ENCODE measurements at places on chromosomes 6 and 20.
A peak's percentile ranks its signal among the peaks of the same experiment; 100 is the strongest.

DNA sequence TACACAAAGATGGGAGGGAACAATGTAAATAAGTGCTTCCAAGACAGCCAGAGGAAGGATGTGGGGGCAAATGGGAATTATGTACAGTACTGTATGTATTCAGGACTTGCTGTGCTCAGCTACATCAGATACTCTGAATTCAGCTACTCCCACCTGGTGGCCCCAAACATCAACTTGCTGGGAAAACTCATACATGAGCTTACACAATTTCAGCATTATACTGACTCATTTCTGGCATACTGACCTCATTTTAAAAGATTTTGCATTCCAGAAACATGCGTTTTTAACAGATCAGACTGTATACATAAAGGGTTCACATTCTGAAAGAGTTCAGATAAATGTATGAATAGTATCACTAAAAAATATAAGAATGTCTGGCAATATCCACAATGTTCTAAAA, 59.7 kb downstream of the GPX5 start:
- DNase-seq, result no peak

- DNase-seq, result no peak
These were observed 33.9 kb upstream of the TBC1D20 start for GRCh38 chr20:496126-496696.

GRCh38 chr20:19435821-19436220, 223.4 kb downstream of the SLC24A3 start:
- no peak for DNase-seq

- no peak for DNase-seq
These were observed 38.1 kb downstream of the IRF4 start for GRCh38 chr6:429515-430121.

- DNase-seq, result peak; percentile 59
These were observed 33.7 kb downstream of the SLC9A8 start for GRCh38 chr20:49846206-49846807.

- DNase-seq, result no peak
These were observed 83.7 kb upstream of the MPC1 start for GRCh38 chr6:166466178-166467122.

GRCh38 chr6:125781314-125781868, 9.4 kb upstream of the NCOA7 start:
- DNase-seq, result peak; percentile 42

DNA sequence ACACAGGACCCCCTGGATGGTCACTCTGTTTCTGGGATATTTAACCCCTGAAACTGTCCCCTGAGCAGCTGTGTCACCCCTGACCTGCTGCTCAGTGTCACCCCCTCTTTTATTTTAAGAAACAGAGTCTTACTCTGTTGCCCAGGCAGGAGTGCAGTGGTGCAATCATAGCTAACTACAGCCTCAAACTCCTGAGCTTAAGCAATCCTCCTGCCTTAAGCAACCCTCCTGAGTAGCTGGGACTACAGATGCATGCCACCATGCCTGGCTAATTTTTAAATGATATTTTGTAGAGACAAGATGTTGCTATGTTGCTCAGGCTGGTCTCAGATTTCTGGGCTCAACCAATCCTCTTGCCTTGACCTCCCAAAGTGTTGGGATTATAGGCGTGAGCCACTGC, 21.5 kb upstream of the GTSF1L start:
- no peak for DNase-seq

DNA sequence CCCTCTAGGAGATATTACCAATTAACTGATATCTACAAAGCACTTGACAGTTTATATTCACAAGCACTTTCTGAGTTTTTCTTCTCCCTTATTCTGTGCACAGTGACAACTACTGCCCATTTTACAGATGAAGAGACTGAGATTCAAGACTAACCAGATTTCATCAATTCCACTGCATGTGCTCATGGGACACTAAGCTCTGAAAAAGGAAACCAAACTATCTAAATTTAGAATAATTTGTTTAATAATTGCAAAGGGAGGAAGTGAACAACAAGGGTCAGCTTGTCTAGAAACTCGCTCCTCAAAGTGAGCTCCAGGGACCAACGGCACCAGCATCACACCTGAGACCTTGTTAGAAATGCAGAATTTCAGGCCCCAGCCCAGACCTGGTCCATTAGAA, 50.8 kb upstream of the MYLIP start:
- no peak for DNase-seq

- no peak for DNase-seq
These were observed 3.6 kb downstream of the SRSF3 start for GRCh38 chr6:36597775-36598174.

- no peak for DNase-seq
These were observed 71.6 kb downstream of the BANF2 start for GRCh38 chr20:17771206-17772004.

GRCh38 chr6:53892707-53893106, 97.9 kb downstream of the LRRC1 start:
- no peak for DNase-seq

DNA sequence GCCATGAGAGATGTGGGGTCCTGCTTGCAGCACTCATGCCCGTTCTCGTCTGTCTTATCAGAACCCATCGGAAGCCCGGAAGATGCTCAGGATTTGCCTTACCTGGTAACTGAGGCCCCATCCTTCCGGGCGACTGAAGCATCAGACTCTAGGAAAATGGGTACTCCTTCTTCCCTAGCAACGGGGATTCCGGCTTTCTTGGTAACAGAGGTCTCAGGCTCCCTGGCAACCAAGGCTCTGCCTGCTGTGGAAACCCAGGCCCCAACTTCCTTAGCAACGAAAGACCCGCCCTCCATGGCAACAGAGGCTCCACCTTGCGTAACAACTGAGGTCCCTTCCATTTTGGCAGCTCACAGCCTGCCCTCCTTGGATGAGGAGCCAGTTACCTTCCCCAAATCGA, 8.3 kb downstream of the PI16 start:
- DNase-seq, result peak; percentile 88

GRCh38 chr6:169972736-169973135, 221.3 kb downstream of the ERMARD start:
- no peak for DNase-seq

DNA sequence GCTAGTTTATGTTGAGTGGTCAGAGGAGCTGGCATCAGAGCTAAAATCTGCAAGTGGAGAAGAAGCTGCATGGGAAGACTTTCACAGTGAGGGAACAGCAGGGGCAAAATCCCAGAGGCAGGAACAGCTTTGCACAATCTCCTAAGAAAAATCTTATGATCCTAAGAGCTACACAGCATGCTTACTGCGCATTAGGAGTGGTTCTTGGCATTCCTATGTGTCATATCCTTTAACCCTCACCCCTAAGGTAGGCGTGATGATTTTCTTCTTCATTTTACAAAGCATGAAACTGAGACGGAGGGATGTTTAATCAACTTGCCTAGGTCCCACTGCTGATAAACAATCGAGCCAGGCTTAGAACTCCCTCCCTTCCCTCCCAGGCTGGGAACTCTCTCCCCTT, 313.6 kb upstream of the SULF2 start:
- DNase-seq, result no peak

- DNase-seq, result no peak
These were observed 176.5 kb downstream of the DLL1 start for GRCh38 chr6:170114187-170114945.

DNA sequence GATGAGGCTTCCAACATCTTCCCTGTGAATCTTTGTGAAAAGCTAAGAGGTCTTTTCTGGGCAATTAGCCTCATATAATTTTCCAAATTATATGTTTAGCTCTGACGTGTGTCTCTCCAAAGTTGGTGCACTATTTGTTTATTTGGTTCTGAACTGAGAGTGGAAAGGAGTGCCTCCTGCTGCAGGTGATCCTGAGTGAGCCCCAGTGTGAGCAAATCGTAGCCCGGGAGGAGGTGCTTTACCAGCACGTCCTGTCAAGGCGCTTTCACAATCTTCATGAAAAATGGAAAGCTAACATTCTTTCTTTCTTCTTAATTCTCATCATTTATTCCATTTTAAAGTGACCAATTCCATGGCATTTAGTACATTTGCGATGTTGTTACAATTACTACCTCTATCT, 231.9 kb downstream of the BMP2 start:
- DNase-seq, result no peak

- DNase-seq, result no peak
These were observed 44.8 kb downstream of the UBE2V1 start for GRCh38 chr20:50068041-50068651.

DNA sequence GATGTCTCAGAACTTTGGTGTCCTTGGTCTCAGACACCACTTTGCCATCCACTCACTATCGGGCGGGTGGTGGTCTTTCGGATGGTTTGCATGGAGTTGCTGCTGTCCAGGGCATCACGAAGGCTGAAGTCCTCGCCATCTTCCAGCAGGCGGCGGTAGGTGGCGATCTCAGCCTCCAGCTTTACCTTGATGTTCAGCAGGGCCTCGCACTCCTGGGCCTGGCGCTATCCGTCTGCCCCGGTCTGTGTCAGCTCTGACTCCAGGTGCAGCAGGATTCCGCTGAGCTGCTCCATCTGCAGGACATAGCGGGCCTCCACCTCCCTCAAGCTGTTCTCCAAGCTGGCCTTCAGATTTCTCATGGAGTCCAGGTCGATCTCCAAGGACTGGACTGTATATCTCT, 36.0 kb downstream of the ZNF311 start:
- no peak for DNase-seq

GRCh38 chr6:87341158-87341557, 3.5 kb upstream of the C6orf163 start:
- no peak for DNase-seq

DNA sequence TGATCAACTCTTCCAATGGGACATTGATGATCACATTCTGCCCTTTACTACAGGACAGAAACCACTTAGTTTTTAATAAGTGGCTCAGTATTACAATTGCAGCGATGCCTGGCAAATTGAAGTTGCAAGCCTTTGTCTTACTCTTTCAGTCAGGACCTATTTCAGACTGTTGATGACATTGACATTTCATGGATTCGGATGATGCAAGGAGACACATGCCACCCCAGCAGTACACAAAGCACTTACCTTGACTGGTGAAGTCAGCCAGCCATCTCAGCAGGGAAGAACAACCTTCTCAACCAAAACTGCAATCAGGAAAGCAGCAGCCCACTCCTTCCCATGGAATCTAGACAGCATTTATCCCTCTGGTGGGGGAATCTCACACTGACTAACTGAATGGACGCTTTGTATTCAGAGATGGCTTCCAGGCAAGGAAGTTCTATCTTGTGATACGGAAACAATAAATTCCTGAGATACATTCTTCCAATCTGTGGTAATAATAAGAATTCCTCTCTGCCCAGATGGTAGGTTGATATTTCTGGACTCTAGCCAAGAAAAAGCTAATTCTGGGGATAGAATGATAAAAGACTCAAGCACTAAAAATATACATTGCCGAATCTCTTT, 24.8 kb downstream of the NFYA start:
- no peak for DNase-seq

DNA sequence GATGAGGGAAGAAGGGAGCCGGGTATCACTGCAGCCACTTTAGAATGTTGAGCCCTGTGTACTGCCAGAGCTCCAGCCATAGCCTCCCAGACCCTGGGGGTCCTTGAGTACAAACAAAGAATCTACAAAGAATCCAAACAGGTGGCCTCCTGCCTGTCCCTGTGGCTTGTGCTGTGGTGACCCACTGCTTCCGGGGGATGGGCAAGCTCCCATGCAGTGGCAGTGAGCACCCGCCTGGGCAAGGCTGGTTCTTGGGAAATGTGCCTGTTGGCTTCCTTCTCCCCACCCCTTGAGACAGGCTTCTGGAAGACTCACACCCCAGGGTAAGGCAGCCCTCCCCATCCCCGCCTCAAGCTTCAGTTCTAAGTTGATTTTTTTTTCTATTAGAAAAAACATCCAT, 13.9 kb downstream of the SIRPA start:
- no peak for DNase-seq

DNA sequence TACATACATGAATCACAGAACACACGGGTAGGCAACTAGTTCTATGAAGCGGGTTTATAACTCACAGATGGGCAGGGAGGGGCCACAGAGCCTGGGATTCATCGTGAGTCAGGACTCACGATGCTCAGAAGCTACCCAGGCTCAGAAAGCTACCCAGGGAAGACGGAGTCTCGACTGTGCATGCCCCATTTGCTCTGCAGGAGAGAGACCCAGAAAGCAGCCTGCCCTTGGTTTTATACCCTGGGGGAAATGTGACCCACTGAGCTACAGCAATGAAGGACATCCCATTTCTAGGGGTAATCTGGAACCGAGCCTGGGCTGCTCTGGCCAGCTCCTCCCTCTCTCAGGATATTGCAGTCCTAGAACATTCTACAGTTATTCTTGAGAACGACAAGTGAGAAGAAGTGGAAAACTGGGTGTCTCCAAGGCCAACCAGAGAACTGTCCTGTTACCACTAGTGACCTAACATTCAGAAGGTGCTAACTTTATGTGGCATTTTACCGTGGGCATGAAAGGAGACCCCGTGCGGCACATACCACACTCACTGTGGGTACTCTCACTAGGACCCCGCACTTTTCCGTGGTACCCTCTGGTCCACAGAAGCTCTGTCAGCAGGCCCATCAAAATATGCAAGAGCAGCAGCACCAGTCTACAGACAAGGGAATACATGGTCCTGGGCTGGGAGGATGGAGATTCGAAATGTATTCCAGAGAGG, 201.9 kb upstream of the PMEPA1 start:
- no peak for DNase-seq

DNA sequence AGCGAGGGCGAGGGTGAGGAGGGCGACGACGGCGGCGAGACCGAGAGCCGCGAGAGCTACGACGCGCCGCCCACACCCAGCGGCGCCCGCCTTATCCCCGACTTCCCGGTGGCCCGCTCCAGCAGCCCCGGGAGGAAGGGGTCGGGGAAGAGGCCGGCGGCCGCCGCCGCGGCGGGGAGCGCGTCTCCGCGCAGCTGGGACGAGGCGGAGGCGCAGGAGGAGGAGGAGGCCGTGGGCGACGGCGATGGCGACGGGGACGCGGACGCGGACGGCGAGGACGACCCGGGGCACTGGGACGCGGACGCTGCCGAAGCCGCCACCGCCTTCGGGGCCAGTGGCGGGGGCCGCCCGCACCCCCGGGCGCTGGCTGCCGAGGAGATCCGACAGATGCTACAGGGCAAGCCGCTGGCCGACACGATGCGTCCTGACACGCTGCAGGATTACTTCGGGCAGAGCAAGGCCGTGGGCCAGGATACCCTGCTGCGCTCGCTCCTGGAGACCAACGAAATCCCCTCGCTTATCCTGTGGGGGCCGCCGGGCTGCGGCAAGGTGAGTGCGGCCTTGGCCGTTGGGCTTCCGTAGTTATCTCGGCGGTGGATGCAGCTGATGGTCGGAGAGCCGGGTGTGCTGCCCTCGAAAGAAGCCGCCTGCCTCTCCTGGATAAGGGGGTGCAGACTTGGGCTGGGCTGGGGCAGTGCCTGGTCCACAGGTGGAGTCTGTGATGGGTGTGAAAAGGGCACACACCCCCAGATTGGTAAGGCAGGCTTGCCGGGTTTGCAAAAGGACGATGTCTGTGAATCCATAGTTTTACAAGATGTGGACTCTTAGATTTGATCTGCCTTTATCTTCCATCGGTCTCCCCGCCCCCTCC, 938 bp downstream of the WRNIP1 start:
- no peak for DNase-seq
